Urinary bladder (tissue), 4 donors: ENCODE measurements at places on chromosomes 6 and 20. TPM values are rescaled to one million over a fixed set of nuclear protein-coding genes. Genes with fewer than 3 reads are reported as not detected.

XKR7 gene
- polyA plus RNA-seq: 0.03 TPM

DNA sequence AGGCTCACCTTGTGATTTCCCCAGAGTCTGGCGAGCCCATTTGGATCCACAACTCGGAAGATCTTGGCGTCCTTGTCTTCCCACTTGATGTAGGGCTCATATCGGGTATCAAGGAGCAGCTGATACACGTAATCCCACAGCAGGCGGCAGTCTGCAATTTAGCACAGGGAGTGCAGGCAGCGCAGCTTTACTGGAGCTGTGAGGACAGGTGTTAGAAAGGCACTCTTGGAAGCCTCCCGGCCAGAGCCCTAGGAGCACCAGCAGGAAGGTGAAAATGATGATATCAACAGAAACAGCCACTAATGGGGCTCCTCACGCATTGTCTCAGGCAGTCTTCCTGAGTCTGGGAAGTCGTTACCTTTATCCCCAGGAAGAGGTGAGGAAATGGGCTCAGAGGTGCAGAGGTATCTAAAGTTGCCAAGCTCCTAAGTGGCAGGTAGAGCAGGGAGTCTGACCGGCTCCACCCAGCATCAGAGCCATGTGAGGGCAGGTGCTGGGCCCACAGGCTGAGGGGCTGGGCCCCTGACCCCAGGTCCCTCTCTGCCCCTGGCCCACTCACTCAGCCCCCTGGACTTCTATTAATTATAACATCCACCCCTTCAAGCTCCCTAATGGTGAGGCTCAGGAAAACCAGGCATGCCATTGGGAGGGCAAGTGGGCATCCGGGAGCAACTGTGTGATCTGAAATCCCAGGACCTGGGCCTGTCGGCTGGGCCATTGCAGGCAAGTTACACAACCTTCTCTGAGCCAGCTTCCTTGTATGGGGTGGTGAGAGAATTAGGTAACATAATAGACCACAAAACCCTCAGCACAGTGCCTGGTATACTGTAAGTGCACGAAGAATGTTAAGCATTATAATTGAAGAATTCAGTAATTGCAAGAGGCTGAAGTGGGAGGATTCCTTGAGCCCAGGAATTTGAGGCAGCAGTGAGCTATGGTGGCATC, 18.3 kb downstream of the ETV7 start:
- DNase-seq: no peak

DNA sequence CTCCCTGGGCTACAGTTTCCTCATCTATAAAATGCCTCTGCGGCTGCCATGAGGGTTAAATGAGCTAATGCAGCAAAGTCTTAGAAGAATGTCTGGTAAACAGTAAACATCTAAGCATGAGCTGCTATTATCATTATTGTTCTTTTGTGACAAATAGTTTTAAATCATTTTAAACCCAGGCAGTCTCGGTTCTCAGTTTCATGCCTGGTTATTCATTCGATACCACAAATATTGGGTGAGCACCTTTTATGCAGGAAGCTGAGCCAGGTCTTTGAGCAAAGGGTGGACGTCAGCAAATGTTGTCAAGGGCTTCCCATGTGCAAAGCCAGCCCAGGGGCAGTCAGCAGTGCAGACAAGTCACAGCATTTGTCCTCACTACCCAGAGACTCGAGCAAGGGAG, 128.7 kb downstream of the NFATC2 start:
- DNase-seq: no peak

- no peak for DNase-seq
Observed at GRCh38 chr20:34522969-34523871, 7.0 kb downstream of the DYNLRB1 start.

DNA sequence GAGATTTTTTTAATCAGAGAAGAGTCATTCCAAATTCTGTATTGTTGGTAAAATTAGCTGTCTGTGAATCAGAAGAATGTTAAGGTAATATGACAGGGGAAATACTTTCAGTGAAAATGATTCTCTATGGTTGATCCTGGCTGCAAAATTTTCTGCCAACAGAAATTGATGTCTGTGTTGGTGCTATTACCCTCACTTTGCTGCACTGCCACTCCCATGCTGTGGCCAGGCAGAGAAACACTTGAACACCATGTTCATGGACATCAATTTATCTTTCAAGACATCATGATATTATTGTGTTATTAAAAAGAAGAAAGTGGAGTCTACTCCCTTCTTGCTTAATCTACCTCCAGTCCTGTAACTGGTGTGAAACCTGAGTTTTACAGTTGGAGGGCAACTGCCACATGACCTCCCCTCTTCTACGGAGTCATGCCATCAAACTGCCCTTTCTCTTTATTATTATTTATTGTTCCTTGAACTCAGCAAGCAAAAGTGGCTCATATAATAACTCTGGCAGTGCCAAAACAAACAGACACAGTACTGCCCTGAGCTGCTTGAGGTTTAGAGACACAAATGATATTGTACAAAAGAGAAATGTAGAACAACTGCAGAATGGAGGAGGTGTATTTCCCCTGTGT, 288.0 kb upstream of the JAG1 start:
- no peak for DNase-seq

DNA sequence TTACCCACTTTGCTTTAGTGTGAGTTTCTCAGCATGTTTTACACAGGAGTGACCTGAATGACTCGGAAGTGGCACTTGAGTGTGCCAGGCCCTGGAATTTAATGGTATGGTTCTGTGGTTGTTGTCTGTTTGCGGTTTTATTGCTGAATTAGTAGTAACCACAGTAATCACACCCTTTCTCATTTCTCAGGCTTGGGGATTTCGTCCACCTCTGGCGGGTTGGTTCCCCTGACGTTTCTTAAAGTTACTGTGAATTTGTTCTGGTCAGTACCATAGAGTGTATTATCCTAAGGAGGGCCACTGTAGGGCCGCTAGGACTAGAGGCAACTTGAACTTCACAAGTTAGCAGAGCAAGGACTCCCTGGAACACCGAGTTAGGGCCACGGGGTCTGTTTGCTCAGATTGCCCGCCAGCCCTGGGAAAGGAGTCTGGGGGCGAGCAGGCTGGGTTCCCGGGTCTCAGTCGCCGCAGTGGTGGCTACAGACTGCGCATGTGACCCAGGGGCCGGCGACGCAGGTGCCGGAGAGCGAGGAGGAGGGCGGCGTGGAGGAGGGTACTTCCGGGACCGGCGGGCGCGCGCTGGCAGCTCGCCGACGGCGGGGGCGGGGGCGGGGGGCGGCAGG, 546 bp upstream of the KLHL32 start:
- no peak for DNase-seq

GRCh38 chr6:6823568-6824224, 235.2 kb downstream of the LY86 start:
- no peak for DNase-seq
